ENCODE measurements at places on chromosomes 2 and 18.
A peak's percentile ranks its signal among the peaks of the same experiment; 100 is the strongest.

DNA sequence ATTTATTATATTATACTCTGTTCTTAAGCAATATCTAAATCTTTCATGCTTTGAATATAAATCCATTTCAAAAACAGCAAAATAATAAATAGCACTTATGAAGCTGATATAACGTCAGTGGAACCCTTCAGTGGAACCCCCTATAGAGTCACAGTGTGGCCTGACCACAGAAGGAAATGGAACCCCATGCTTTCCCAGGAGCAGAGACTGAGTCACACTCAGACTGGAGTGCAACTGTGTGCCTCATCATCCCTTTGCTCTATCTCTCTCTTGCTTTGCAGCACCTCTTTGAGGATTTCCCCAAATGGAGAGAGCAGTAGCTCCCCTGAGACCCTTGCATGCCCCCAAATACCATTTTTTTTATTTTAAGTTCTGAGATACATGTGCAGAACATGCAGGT is 13.1 kb downstream of the NXPH2 start:
- DNase-seq: no peak

- DNase-seq: no peak
Observed at GRCh38 chr2:1150724-1151511, 200.3 kb downstream of the SNTG2 start.

- no peak for DNase-seq
Observed at GRCh38 chr2:213920014-213920413, 490.8 kb upstream of the VWC2L start.

GRCh38 chr18:70387027-70387426 is 98.2 kb downstream of the SOCS6 start:
- no peak for DNase-seq

DNA sequence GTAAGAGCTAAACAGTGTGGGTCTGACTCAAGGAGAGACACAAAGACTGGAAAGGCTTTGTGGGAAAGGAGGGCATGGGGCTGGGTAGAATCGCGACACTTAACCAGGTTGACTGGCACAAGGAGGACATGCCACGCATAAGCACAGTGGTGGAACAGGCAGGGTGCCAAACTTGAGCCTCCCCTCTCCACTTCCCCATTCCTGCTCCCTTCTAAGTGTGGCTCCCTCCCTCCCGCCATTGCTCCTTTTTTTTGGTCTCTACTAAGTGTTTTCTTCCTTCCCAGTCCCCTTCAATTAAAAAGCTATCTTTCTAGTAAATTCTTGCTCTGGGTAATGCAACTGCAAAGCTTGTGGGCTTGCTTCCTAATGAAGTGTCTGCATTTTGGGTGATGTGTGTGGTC is 40.3 kb upstream of the ZFP36L2 start:
- no peak for DNase-seq

DNA sequence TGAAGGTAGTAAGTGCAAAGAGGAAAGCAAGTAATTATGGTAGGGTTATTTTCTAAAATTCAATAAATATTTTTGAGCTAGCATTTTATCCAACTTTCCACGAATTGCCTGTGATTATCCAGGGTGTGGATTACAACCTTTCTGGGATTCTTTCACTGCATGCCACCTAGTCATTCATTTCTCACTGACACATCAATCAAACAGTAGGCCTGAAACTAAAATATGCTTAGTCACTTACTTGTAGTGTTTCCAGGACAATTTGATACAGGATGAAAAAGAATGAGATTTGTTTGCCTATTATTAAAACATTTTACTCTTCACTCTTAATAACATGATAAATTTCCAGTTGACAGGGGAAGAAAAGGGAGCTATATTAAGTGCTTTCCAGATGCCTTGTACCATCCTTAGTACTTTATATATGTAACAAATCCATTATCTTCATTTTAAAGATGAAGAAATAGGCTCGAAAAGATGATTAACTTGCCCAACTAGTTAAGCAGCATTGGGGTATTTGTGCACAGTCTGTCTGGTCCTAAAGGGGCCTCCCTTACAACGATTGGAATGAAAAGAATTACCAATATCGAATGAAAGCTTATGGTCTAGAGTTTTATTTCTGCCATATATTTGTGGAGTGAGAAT is 70.4 kb downstream of the KCTD1 start:
- no peak for DNase-seq

GRCh38 chr2:79980816-79981215 is 323.7 kb downstream of the LRRTM1 start:
- DNase-seq: no peak

GRCh38 chr2:42338567-42339190 is 22.3 kb downstream of the COX7A2L start:
- DNase-seq: no peak

DNA sequence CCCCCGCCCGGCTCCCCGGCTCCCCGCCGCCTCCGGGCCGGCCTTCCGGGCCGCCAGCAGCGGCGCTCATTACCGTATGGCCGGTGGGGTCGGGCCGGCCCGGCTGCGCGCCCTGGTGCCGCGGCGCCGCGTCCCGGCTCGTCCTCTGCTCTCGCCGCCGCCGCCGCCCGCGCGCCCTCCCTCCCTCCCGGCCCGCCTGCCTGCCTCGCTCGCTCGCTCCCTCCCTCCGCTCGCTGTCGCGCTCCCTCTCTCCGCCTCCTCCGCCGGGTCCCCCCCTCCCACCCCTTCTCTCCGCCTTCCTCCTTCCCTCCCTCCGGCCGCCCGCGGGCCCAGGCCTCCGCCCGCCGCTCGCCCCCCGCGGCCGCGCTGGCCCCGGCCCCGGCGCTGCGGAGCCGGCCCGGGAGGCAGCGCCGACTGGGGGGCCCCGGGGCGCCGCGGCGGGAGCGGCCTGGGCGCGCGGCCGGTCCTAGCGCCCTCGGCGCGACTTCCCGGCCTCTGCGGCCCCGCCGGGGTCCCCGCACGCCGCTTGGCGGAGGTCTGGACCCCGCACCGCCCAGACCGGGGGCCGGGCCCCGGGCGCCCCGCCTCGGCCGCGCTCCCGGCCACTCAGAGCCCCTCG is at the start of gene DNMT3A:
DNMT3A (minus strand) TSS at position 173 of the 619 bp plus-strand sequence. CDS start 27,941 bp downstream, outside the sequence.
- peak; percentile 31 for DNase-seq

- no peak for DNase-seq
Observed at GRCh38 chr2:177611310-177611886, 218.8 kb downstream of the AGPS start.

DNA sequence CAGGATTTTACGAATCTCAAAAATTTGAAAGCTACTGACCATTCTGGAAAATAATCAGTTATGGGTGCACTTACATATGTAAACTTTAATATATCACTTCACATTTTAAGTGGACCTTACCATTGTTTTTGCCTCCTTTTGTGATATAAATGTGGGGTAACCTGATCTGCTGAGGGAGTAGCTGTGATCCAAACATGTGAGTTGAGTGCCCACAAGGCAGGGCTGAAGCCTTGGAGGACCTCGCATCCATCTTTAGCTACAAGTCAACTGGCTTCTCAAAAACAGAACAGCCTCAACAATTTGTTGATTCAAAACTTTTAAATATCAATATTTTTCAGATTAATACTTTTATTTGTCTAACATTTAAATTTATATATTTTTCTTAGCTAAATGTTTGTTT is 178.2 kb downstream of the PLCL1 start:
- no peak for DNase-seq

- no peak for DNase-seq
Observed at GRCh38 chr2:26892133-26892532, 44.2 kb downstream of the DPYSL5 start.

- DNase-seq: peak; percentile 76
Observed at GRCh38 chr2:174039551-174040416, 74.6 kb upstream of the SP3 start.

GRCh38 chr2:177547772-177548171 is 155.2 kb downstream of the AGPS start:
- DNase-seq: no peak

- no peak for DNase-seq
Observed at GRCh38 chr2:149892563-149892962, 305.0 kb upstream of the MMADHC start.

- no peak for DNase-seq
Observed at GRCh38 chr2:137380610-137381009, 583.7 kb upstream of the HNMT start.

GRCh38 chr18:13374468-13375301 is 156.1 kb downstream of the LDLRAD4 start:
- DNase-seq: no peak

- no peak for DNase-seq
Observed at GRCh38 chr18:74951165-74951760, 257.7 kb downstream of the PTGR3 start.

GRCh38 chr2:173734797-173735196 is 230.4 kb downstream of the SP3 start:
- no peak for DNase-seq

DNA sequence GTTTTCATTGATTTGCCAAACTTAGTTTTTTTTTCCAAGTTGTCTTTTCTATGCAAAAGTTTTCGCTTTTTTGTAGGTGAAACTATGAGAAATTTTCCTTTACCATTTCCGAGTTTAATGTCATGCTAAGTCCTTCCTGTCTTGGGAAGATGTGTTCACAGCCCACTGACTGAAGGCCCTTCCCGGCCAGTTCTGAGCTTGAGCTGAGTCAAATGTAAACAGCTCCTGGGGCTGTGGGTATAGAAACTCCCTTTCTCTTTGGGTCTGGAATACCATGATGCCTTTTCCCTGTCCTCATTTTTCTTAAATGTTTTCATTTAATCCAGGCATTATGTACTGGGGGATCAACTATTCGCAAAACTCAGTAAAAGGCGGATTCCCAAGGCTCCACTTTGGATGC is 69.8 kb upstream of the IL1R1 start:
- no peak for DNase-seq

- no peak for DNase-seq
Observed at GRCh38 chr2:122755281-122755780, 999.9 kb downstream of the TSN start.

- DNase-seq: peak; percentile 88
Observed at GRCh38 chr2:219309278-219309677, at the start of gene PTPRN. TSS of gene PTPRN (minus strand) at chr2:219309401. CDS start at chr2:219309332, 69 bp downstream.

GRCh38 chr18:830315-830901 is 18.4 kb upstream of the YES1 start:
- DNase-seq: no peak

- DNase-seq: no peak
Observed at GRCh38 chr2:222391743-222392285, 32.5 kb upstream of the SGPP2 start.

DNA sequence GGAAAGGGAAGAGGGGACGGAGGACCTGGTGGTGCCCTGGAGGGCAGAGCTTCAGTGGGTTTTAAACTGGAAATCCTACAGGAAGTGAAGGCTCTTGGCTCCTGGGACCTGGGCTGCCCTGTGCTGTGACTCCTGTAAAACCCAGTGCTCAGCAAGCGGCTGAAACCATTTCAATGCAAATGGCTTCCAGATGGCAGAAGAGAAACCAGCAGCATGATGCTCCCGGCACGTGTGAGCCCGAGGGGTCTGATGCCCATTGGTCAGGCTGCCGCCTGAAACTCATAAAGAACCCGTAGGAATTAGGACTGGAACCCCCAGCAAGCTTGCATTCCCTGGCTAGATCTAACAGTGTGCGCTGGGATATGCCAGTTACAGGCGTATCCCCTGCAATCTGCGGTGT is 109.2 kb upstream of the THOC1 start:
- DNase-seq: no peak

- DNase-seq: no peak
Observed at GRCh38 chr18:35172451-35173035, 68.3 kb upstream of the ZNF397 start.

DNA sequence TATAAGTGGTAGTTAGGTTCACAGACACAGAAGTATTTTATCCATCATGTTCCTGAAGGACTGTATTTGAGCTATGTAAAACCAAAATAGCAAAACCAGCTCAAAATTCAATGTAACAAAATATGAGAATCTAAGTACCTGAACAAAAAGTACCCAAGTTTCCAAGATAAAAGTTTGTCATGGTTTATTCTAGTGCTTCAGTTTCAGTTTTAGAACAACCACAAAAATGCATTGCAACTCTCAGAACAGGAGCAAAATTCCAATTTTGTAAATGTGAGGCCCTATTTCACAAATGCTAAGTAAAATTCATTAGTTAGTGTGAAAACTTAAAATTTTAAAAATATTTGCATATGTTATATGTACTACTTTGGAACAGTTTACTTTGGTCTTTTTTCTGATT is 5.0 kb upstream of the ALPK2 start:
- DNase-seq: no peak

DNA sequence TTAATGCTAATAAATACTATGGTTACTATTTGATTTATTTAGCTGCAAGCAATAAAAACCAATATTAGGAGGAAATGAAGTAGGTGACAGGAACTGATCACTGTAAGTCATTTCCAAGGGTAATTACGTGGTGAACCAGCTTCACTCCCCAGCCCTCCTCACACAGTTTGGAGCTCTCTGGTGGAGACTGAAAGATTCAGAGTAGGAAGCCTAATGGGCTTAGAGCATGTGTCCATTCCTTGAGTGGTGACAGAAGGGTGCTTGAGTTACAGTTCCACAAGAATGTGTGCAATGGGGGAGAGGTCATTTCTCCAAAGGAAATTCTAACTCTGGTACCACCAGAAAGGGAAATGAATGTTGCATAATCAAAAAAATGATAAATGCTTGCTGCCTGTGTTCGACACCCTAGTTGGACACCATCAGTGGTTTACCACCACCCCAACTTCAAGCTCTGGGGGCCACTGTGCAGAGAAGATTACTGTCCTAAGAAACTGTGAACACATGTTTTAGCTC is 285.1 kb upstream of the MMADHC start:
- DNase-seq: no peak

DNA sequence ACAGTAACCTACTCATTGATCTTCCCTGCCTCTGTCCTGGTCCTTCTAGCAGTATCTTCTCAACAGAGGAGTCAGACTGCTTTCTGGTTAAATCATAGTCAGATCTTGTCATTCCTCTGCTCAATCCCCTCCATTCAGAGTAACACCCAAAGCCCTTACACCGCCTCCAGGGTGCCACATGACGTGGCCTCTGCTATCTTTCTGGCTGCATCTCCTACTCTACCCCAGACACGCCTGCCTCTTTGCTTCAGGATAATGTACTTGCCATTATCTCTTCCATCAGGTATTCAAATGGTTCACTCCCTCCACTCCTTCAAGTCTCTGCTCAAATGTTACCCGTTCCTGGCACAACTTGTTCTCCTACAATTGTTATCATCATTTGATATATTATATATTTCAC is 36.3 kb upstream of the ACVR2A start:
- no peak for DNase-seq

GRCh38 chr2:158761621-158762020 is 33.5 kb upstream of the DAPL1 start:
- no peak for DNase-seq

DNA sequence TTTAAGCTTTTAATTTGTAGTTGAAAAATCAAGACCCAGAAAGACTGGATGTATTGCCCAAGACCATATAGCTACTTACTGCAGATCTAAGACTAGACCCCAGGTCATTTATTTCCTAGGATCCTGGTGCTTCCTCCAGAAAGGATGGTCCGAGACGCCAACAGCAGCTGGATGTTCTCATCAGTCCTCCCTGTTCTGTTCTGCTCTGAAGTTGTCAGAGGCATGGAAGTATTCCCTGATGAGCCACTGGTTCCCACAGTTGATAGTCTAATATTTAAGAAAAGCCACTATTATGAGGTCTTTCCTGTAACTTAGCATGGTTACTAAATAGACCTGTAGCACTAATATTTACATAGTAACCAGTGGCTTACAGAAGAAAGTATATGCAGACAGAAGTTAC is 393.5 kb downstream of the MTX2 start:
- DNase-seq: no peak

Measured in NCI-H1436 (cell line).